Neuronal stem cell (in vitro differentiated cells): ENCODE measurements at places on chromosomes 6 and 20.

DNA sequence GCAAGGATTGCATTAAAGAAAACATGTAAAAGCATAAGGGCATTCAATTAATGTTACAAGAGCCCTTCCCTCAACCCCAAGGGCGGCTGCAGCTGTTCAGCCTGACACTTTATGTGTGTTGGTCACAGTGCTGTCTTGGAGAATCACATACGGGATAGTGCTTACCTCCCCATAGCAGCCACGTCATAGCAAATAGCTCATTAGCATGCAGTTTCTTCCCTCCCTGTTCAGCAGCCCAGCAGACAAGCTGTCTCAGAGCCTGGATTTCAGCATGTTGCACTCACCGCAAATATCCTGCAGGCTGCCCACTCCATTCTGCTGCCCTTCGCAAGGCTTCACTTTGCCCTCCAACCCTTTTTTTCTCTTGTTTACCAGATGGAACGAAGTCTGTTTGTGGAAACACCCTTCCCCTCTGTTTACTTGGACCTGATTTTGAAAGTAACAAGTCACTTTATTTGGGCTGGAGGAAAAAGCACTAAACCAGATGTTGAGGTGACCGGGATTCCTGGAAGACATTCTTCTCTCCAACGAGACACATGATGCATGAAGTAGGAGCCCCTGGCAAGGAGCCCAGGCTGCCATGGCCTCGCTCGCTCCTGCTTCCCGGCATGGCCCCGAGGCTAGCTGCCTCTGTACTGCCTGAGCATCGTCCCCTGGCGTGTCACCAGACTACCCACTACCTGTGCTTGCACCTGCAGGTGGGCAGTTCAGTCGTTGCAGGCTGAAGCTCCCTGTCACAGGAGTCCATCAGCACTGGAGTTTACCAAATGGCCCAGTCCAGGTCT is 151.6 kb upstream of the GMDS start:
- DNase-seq: no peak

DNA sequence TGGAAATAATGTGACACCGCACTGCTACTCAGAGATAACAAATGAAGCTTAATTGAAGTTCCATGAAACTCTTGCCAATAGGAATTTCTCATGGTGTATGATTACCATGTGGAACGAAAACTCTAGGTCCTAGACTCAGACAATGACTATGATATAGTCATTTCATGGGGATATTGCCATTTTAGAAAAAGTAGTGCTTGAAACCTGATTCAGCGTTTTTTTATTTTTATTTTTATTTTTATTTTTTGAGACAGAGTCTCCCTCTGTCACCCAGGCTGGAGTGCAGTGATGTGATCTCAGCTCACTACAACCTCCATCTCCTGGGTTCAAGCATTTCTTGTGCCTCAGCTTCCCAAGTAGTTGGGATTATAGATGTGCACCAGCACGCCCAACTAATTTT is 253.9 kb downstream of the FARS2 start:
- DNase-seq: no peak

- no peak for DNase-seq
These were observed 40.4 kb upstream of the DUSP22 start for GRCh38 chr6:251920-252319.

DNA sequence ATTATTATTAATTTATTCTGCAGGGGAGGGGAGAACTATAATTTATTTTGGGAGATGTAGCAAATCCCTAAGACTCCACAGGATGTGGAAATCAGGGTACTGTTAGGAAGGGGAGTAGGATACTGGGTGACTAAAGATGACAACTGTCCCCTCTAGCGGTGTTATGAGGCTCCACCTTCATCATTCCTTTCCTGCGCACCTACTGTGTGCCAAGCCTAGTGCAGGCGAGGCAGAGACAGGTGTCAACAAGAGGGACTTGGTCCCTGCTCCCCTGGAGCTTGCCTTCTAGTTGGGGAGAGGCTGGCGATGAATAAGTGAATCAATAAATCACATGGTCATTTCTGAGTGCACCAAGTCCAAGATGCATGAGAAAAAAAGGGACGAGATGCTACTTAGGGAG is 65.5 kb downstream of the STK35 start:
- no peak for DNase-seq
